ENCODE measurements at places on chromosomes 3 and 15.

- DNase-seq = no peak
Measured at GRCh38 chr3:33047842-33048834, 48.8 kb downstream of the GLB1 start.

DNA sequence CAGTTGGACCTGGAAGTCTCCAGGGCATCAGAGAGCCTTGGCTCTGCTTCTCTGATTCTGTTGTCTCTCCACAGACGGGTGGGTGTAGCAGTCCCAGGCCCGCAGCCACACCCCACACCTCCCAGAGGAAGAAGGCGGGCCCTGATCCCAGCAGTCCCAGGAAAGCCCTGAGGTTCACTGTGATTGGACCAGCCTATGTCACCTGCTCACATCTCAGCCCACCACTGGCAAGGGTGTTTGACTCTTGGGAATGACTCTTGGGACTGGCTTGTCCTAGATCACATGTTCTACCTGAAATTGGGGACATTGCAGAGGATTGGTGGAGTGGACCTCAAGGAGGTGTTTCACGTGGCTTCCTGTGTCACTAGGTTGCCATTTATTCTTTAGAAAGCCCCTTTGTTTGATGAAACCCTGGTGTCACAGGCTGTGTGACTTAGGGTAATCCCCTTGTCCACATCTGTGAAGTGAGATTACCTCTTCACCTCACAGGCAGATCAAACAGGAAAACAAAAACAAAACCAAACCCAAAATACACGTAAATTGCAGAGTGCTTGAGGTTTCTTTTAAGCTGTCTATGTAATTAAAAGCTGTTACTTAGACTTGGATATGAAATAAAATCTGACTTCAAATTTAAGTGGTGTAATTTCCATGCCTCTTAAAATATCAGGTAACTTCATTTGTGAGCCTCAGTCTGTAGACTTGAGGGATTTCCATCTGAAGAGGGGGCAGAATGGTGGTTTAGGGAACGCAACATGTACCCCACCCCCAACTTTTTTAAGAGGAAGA lies 26.7 kb downstream of the FLNB start:
- DNase-seq = no peak

- DNase-seq = no peak
Measured at GRCh38 chr15:22861161-22861560, 22.7 kb downstream of the NIPA2 start.

- no peak for DNase-seq
Measured at GRCh38 chr15:60772395-60773120, 293.6 kb upstream of the ICE2 start.

GRCh38 chr15:63469190-63469589 lies 35.2 kb upstream of the USP3 start:
- no peak for DNase-seq

- peak; percentile 53 for DNase-seq
Measured at GRCh38 chr3:135895106-135895733, 70.3 kb upstream of the PPP2R3A start.

DNA sequence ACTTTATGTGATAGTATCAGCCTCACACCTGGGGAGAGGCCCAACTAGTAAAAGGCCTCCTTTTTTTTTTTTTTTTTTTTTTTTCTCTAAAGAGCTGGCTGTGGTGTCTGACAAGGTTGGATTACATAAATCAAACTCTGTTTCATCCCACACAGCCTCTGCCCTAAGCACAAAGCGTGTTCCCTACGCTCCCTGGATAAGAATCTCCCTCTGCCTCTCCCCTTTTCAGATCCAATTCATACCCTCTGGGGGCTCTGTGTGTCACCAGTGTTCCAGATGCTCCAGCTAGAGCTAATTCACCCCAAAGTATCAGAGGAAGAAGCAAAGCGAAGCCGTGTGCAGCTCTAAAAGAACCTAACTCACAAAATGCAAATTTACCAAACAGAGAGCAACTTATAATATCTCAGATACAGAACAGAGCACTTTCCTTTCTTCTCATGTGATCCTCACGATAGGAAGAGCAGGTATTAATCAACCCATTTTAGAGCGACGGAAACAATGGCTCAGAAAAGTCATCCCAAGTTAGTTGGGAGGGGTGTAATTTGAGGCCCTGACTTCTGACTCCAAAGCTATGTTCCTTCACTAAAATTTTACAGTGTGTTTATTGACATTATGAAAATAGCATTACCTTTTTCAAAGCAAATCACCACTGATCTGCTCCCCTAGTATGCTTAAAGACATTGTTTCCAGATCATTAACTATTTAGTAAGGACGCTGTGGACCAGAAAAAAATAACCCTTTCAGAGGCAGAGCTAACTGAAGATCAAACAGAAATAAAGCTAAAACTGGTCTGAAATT lies 12.4 kb downstream of the BMF start:
- DNase-seq = no peak

DNA sequence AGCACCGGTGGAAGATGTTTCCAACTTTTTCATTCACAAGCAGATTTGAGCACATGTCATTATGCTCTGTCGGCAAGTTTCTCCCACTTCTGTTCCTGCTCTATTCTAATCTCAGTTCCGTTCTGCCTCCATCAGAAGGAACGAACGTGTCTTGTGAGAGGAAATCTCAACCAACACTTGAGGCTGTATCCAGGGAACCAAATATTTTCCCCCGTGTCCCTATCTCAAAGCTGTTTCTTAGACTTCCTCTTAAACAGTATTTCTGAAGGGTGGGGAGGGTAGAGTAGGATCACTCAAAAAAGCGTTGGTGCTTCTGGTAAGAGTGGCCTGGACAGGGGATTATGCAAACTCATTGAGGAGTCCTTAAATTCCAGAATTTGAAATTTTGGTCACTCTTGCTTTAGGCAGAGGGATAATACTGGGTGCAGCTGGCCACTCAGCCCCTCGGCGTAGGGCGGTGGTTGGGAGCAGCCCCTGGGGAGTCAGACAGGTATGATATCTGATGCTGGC lies 54.9 kb downstream of the FRMD4B start:
- DNase-seq = no peak

- DNase-seq = no peak
Measured at GRCh38 chr3:105317841-105318240, 48.9 kb upstream of the ALCAM start.

DNA sequence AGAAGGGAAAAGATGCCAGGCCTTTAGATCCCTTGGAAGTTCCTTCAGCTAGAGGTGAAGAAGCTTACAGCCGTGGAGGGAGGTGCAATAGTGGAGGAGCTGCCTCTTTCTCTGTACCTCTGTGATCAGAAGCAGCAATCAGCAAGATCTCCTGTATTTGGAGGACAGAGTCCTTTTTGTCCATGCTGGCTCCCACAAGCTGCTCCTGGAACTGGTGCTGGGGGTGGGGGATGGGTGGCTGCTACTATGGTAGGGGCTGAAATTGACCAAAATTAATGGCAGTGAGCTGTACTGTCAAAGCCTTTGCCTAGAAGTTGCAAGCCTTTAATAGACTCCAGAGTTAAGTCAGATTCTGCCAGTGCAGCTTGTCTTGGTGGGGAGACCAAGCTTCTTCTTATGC lies 18.2 kb downstream of the PTPN23 start:
- DNase-seq = no peak

GRCh38 chr3:131077904-131078303 lies 51.2 kb downstream of the NEK11 start:
- DNase-seq = no peak

GRCh38 chr3:34881026-34881425 lies 758.3 kb upstream of the ARPP21 start:
- DNase-seq = no peak

DNA sequence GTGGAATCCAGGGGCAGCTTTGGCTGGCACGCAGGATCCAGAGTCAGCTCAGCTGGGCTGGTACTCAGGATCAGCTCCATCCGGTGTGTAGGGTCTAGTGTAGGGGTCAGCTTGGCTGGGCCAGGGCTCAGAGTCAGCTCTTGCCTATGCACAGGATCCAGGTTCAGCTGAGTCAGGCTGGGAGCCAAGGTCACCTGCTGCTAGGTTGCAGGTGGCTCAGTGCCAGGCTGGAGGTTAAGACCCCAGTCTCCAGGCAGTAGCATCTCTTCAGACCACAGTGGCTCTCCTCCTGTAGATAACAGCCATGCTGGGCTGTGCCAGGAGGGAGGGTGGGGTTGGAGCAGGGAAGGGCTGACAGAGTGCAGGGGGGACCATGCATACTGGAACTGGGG lies 1.8 kb downstream of the HYAL3 start:
- no peak for DNase-seq

GRCh38 chr3:125300416-125300815 lies 74.7 kb downstream of the ZNF148 start:
- DNase-seq = no peak

GRCh38 chr3:72097053-72097452 lies 312.1 kb upstream of the PROK2 start:
- DNase-seq = no peak

DNA sequence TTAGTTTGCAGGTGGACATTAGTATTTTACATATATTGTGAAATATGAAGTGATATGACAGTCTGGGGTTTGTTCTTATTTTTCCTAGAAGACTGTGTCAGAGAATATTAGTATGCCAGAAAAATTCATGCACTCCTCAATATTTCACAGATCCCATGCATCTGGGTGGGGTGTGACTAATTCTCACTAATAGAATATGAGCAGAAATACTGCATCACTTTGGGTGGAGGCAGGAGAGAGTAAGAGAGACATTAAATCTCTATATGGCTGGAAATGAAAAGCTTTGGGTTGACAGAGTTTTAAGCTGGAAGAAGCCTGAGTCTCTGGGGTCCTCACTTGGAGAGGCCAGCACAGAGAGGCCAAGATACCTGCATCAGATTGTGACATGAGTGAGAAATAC lies 101.3 kb upstream of the DPH6 start:
- DNase-seq = no peak
